ENCODE measurements at places on chromosomes 6 and 20.

DNA sequence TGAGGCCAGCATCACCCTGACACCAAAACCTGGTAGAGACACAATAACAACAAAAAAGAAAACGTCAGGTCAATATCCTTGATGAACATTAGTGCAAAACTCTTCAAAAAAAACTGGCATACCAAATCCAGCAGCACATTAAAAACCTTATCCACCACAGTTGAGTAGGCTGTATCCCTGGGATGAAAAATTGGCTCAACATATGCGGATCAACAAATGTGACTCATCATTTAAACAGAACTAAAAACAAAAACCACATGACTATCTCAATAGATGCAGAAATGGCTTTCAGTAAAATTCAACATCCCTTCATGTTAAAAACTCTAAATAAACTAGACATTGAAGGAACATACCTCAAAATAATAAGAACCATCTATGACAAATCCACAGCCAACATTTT, 59.6 kb upstream of the PHIP start:
- DNase-seq, result no peak

DNA sequence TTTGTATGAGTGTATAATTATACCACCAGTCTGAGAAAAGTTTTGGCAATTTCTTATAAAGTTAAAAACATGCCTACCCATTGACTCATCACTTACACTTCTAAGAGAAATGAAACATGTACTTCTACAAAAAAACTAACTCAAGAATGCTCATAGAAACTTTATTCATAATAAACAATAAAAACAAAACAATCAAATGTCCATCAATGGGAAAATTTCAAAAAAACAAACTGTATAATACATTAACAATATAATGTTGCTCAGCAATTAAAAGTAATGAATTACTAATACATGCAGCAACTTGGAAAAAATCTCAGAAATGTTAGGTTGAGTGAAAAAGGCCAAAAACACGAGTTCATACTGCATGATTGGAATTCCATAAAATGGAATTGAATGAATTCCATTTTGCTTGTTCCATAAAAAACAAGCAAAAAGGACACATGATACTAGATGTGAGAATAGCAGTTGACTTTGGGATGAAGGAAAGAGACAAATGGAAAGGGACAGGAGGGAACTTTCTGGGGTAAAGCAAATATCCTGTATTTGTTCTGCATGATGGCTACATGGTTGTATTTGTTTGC, 726.6 kb downstream of the RFPL4B start:
- DNase-seq, result no peak

- DNase-seq, result peak; percentile 18
Observed at GRCh38 chr6:170093658-170094596, 197.0 kb downstream of the DLL1 start.

DNA sequence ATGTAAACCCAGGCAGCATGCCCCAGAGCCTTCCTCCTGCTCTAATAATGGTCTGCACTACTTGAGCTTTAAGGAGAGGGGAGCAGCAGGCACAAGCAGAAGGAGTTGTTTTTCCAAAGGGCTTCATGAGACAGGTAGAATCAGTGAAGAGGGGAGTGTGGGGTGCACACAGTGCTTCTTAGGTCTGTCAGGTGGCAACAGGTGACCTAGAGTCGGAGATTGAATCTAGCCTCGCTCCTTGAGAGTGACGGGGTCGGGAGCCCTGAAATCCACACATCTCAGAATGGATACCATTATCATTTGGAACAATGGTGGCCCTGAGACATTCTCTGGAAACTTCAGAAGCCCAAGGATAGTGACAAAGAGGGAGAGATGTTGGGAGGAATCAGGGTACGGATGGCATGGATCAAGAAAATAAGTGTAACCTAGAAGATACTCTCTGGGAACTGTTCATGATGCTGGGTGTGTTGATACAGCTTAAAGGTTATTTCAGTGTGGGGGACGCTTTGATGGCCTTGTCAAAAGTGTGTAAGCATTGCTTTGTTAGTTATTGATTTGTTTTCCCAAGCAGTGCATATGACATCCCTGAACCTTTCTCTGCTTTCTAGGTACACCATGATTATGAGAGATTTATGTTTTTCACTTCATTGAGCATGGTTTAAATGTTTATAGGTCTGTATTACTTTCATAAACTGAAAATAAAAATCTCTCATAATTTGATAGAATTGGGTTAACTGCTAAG, 77.8 kb upstream of the L3MBTL3 start:
- DNase-seq, result no peak

DNA sequence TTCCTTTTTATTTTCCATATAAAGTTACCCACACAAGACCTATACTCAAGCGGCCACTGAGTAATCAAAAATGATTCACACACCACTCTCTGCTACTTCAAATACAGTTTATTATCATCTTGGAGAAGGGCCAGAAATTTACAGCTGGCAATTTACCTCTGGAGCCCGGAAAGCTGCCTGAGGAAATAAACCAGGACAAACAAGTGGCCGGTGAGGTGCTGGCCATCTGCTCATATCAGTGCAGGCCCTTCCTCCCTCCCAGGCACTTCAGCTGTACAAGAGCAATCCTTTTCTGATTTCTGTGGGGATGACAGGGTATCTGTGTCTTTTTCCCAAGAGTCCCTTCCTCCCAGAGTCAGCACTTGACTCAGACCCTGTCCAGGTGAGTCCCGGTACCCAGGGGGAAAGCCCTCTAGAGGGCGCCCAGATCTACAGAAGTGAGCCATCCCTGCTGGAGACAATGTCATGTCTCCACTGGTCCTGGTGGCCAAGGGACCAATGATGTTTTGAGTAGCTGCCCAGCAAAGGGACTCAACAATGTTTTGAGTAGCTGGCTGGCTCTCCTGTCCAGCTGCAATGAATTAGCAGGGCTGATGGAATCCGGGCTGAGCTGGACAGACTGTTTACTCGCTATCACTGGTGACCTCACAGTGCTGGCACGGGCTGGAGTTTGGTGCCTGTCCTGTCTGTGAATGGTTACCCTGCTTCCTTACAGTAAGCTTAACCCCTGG, 23.6 kb downstream of the LRP11 start:
- DNase-seq, result peak; percentile 78

GRCh38 chr20:34475979-34476736, 40.1 kb upstream of the DYNLRB1 start:
- DNase-seq, result peak; percentile 41

DNA sequence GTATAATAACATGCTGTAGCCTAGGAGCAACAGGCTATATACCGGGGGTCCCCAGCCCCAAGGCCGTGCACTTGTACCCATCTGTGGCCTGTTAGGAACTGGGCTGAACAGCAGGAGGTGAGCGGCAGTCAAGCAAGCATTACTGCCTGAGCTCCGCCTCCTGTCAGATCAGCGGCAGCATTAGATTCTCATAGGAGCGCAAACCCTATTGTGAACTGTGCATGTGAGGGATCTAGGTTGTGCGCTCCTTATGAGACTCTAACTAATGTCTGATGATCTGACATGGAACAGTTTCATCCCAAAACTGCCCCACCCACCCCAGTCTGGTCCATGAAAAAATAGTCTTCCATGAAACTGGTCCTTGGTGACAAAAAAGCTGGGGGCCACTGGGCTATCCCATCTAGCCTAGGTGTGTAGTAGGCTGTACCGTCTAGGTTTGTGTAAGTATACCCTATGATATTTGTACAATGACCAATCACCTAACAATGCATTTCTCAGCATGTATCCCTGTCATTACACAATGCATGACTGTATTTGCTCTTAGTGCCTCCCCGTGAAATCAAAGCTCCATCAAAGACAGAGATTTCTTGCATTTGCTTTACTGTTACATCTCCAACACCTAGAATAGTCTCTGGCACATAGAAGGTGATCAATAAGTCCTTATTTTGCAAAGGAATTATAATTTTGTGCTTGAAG, 30.8 kb downstream of the NHSL1 start:
- no peak for DNase-seq

DNA sequence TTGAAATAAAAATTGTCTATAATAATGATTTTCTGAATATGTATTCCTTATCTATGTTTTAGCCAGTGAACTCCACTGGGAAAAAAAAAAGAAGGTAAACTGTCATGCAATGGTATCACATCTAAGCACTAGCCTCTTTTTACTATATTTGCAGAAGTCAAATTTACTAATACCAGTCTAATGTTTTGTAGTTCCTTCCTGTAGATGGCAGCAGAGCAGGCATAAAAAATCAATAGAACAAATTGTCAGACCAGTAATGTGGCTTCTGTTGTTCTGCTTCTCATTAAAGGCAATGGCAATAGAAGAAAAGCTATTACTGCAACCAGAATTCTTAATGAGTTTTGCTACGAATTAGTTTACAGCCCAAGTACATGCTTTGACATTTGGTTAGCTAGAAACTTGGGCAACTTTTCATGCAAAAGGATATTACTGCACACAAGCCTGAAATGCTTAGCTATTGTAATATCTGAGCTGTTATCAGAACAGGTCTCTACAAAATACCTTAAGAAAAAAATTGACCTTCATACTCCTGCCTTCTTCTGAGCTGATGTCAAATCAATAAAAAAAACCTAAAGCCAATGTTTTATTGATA, 476.9 kb downstream of the KHDRBS2 start:
- DNase-seq, result no peak

DNA sequence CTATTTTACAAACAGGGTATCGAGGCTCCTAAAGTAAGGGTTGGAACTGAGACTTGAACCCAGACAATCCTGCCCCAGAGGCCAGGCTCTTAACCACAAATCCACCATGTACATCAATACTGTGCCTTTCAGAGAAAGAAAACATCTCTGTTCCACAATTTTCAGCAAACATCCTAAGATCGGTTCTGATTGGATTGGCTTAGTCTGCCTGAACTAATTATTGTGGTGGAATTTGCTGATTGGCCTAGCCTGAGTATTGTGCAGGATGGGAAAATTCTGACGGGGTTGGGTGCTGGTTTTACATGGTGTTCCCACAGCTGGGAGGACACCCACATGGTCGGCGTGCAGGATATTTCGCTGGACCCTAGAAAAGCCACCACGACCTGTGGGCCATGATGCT, at the start of gene CLPSL1:
Gene CLPSL1, plus strand, starts transcription at position 301 of the 400 bp plus-strand sequence. Its CDS starts 92 bp downstream, at position 393.
- no peak for DNase-seq

DNA sequence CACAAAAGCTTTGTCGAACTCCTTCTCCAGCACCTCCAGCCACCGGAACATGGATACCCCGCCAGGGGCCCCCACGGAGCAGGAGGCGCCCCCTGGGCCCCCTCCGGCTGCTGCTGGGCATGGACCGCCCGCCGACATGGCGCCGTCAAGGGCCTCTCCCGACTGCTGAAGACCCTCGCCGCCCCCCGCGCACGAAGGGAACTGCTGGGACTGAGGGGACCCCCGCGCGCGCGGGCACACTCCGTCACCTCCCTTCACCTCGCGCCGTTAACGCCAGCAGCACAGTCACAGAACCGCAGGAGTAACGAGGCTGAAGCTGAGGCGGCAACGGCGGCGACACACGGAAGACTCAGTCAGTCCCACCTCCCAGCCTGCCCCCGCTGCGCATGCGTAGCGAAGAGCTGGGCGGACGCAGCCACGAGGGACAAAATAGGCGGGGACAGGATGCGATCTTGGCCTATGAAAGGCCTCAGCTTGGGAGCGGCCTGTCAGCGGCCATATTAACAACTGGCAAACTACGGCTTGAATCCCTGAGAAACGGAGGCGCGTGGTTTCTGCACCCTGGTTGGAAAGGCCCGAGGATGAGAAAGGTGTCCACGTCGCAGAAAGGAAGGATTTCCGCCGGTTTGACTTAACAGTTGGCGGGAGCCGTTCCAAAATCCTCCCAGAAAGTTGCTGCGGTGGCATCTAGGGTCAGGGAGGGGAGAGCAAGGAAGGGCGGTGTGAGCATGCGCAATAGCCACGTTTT, at the start of gene GOPC:
Gene GOPC, minus strand, starts transcription at position 361 of the 748 bp plus-strand sequence. Its CDS starts 223 bp downstream, at position 138.
- DNase-seq, result peak; percentile 97

DNA sequence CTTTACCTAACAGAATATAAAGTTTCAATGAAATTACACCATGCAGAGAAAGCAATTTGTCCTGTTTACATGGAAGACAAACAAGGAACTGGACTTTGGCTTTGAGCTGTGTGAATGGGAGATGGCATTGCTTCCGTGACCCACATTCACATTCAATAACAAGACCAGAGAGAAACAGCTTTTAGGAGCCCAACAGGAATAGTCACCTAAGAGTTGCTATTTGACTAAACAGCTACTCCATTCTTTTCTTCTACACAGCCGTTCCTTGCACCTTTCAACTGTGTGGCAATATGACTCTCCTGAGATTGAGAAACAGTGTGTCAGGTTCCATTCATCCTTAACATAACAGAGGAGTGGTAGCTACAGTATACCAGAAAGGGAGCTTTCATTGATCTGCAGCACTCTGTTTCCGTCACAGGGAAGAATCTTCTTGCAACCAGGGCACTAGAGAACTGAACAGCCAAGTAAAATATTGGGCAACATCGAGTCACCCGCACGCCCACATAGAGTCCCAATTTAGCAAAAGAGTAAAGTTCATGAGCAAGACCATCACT, 355.1 kb downstream of the HAO1 start:
- DNase-seq, result no peak

GRCh38 chr6:17808609-17809008, 101.9 kb upstream of the NUP153 start:
- DNase-seq, result no peak

DNA sequence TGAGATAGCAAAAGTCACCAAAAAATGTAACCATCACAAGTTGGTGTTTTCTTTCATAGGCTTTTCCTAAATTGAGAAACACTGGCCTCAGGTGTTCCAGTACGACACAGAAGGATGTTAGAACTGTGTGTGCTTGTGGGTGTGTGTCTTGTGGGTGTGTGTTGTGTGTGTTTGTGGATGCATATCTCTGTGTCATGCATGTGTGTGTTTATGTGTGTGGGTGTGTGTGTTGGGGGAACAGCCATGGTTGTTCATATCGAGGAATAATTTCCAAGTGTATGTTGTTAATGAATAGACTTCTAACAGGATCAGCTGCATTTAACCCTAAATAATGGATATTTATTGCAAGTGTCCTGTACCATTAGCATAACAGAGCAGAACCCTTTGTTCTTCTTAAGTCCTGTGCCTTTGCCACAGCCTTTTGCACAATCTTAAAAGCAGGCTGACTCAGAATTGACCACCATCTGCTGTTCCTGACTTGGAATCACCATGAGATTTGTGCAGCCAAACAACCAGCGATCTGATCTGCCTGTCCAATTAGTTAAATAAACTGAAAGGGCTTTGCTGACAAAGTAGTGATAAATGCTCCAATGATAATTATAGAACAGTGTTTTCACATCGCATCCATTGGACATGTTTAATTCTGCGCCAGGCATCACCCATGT, 7.6 kb downstream of the CD93 start:
- DNase-seq, result no peak

DNA sequence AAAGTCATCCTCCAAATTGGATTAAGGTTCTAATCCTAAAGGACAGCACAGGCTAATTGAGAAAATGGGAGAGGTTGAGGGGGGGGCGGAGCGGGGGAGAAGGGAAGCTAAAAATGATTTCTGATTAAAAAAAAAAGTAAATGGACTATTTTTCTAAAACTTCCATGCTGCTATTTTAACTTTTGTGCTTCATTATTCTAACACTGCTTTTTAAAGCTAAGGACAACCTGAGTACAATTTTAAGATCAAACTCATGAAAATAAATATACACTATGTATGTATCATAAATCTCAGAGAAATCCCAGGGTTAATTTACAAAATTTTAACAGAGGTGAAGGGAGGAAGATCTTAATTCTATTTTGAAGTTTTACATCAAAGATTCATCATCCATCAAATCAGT, 4.4 kb downstream of the MAN1A1 start:
- DNase-seq, result no peak

Data from upper lobe of left lung (tissue), 6 donors.